ENCODE measurements at places on chromosomes 16 and 17. TPM values are rescaled to one million over a fixed set of nuclear protein-coding genes. Genes with fewer than 3 reads are reported as not detected.

The CMTM2 gene
- not detected for total RNA-seq

The TNFSF12 gene
- total RNA-seq = 17.4 TPM

The KCNH4 gene
- total RNA-seq = not detected

The TBC1D3 gene
- total RNA-seq = not detected

The HOXB9 gene
- total RNA-seq = 2.8 TPM

The SP6 gene
- total RNA-seq = not detected

The AGRP gene
- total RNA-seq = not detected

The CRYBA1 gene
- not detected for total RNA-seq

The NXPH3 gene
- 1.1 TPM for total RNA-seq

The CBFA2T3 gene
- total RNA-seq = not detected

Measured in pericardium fibroblast (primary cell).